ENCODE measurements at places on chromosomes 16 and 17. TPM values are rescaled to one million over a fixed set of nuclear protein-coding genes. Genes with fewer than 3 reads are reported as not detected.

GRCh38 chr17:80751070-80751945 lies 206.7 kb downstream of the RPTOR start:
- peak; percentile 96 for DNase-seq

The KLHL10 gene
- 0.31 TPM for total RNA-seq

GRCh38 chr17:50725769-50726655 lies 6.6 kb downstream of the LUC7L3 start:
- no peak for DNase-seq

DNA sequence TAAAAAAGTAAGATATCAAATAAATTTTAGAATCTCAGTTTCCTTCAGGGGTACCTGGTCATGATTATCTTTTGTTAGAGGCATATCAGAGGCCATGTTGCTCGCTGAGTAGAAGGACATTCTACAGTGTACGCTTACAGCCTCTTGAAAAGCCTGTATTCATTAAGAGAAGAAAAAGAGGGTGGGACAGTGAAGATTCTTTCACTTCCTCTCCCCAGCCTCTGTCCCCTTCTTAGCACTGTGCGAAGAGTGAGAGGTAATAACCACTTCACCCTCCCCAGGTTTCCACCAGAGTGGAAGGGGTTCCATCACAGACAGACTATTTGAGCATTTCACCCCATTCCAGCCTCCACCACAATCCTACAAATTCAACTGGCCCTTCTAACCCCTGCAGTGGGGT lies 4.8 kb upstream of the LPO start:
- no peak for DNase-seq

DNA sequence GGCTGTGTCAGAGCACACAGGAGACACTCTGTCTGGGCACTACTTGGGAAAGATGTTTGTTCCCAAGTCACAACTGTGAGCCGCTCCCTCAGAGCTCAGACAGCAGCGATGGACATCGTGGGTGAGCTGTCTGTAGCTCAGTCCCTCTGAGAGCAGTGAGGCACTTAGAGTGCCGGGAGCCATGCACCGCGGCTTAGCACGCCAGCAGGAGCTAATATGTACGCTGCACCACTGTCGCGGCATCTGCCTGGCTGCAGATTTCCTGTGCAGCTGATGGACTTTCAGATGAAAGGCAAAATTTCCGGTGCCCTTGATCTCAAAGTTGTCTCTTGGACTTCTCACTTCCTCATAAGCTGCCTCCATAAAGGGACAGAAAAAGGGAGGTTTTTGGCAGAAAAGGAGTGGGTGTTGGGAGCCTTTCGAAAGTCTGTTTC lies 92.8 kb upstream of the ZNF469 start:
- no peak for DNase-seq

- DNase-seq: no peak
These were observed 217.0 kb downstream of the CCDC182 start for GRCh38 chr17:57528058-57528451.

- DNase-seq: no peak
These were observed 16.3 kb downstream of the CARHSP1 start for GRCh38 chr16:8852534-8852933.

DNA sequence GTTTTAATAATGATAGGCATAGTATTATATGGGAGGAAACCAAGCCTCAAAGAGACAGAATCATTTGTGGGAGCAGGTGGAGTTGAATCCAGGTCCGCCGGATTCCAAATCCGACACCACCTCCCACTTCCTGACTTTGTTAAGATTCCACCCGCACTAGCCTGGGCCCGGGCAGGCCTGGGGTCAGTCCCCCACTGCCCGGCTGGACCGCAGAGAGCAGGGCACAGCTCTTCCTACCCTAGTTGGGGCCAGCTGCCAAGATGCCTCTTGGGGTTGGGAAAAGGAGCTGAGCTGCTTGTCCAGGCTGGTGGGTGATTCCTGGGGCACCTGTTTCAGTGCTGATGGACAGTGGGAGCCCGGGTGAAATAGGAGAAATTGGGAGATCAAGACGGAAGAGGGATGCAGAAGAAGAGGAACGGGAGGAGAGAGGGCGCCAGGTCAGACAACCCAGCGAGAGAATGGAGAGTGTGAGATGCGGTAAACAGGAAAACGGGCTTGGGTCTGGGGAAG lies 53.9 kb downstream of the OR1D5 start:
- DNase-seq: no peak

The EARS2 gene
- total RNA-seq: 8.4 TPM

The EPN3 gene
- total RNA-seq: not detected

GRCh38 chr16:609984-610383 lies 20.1 kb downstream of the RAB40C start:
- no peak for DNase-seq

GRCh38 chr17:77898521-77899434 lies 59.7 kb upstream of the TNRC6C start:
- DNase-seq: no peak

The KCNAB3 gene
- not detected for total RNA-seq

GRCh38 chr17:60154616-60155426 lies 5.0 kb downstream of the CA4 start:
- no peak for DNase-seq

The CCL11 gene
- total RNA-seq: not detected

DNA sequence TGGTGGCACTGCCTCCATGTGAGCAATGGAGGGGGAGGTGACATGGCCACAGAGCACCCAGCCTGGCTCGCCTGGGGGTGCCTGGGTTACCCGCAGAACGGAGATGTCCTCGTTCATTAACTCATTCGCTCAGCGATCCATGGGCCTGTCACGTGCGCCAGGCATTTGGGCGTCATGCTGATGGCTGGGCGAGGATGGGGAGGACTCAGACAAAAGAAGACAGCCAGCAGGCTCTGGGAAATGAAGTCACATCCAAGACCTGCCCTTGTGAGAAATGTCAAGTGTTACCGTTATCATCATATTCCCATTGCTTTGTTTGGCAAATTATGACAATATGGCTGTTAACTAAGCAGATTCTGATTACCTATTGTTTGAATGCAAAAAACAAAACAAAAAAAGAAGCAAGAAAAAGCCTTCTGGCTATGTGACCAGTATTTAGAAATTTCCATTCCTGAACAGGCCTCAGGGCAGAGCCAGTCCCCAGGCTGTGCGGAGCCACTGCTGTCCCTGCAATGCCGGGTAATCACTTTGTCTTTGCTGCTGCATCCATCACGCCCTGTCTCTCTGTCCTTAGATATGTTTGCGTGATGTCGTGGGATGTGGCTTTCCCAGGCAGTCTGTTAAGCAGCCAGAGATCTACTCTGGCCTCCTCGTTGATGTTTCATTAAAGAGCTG lies 57.9 kb downstream of the CMIP start:
- DNase-seq: no peak

DNA sequence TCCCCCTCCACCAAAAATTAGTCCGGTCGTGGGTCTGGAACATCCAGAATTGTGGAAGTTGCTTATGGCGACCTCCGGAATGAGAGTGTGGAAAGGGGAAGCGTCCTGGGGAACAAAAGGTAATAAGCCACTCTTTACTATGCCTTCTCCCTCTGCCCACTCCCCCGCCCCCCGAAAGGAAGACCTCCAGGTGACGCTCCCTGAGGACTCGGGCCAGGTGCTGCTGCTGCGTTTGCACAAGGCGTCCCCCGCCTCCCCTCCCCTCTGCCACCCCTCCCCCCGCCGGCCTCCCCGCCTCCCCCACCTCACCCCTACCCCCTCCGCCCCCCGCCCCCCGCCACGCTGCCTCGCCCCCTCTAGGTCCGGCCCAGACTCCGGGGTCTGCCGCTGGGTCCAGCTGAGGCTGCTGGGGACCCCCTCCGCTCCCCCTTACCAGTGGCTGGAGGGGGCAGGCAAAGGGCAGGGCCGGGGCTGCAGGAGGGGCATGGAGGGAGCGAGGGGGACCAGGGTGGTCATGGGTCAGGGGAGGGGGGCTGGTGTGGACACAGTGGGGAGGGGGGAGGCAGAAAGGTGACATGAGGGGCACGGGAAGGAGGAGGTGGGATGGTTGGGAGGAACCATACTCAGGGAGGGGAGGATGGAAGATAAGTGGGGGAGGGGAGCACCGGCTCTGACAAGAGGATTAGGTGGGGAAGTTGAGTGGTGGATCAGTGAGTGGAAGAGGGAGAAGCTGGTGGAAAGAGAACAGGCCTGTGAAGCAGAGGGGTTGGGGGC lies 23.6 kb downstream of the ALOX12B start:
- no peak for DNase-seq

GRCh38 chr16:88074041-88074440 lies 122.8 kb downstream of the BANP start:
- no peak for DNase-seq

GRCh38 chr17:37478187-37478586 lies 11.5 kb upstream of the DUSP14 start:
- DNase-seq: peak; percentile 27

- DNase-seq: no peak
These were observed at the start of gene CNGB1 for GRCh38 chr16:57970970-57971369. CNGB1 (minus strand) TSS chr16:57971128; CDS start chr16:57967286, 3,842 bp downstream.

DNA sequence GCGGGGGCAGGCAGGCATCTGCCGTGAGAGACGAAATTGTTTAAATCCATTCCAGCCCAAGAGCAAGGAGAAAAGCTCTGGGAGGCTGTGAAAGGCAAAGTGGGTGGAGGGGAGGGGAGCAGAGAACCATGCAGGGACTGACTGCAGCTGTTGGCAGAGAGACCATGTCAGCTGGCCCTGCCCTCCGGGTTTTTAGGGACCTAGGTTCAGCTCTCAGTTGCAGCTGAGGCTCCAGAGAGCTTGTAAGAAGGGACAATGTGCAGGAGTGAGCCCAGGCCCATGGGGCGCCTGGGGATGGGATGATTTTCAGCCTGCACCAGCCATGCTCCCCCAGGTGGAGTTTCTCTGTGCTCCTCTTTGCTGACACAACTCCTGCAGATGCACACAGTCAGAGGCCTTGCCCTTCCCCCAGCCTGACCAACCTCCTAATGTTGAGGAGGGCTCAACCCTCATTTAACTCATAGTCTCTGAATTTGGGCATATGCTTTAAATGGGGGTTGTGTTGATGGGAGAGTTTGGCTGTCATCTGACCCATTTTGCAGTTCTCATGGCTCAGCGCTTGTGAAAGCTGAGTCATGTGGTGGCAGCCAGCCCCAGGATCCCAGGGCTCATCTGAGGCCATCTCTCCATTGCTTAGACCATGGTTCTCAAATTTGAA lies 70.9 kb downstream of the PLXDC1 start:
- DNase-seq: peak; percentile 24

- DNase-seq: no peak
These were observed 8.5 kb downstream of the IRX3 start for GRCh38 chr16:54277845-54278703.

- no peak for DNase-seq
These were observed 5.7 kb upstream of the CISD3 start for GRCh38 chr17:38724337-38724988.

- DNase-seq: peak; percentile 56
These were observed 1.1 kb downstream of the VAT1 start for GRCh38 chr17:43020789-43021740.

The TMEM235 gene
- not detected for total RNA-seq

DNA sequence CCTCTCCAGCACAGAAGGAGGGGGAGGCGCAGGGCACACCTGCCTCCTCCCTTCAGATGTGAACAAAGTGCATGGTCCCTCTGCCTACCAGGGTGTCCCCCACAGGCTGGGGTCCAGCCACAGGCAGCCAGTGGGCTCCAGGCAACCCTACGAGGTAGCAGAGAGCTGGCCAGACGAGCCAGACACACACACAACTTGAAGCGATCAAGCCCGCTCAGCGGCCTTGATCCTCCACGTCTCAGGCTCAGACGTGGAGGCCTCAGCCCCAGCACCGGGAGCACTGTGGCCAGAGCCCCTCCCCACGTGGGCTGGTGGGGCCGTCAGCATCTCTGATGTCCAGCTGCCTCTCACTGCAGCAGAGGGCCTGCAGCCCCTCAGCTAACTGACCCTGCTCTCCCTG lies 8.5 kb downstream of the MCRIP1 start:
- DNase-seq: no peak

The BRICD5 gene
- 1.2 TPM for total RNA-seq

The CACNG5 gene
- not detected for total RNA-seq

- peak; percentile 73 for DNase-seq
These were observed 89.7 kb upstream of the CLEC18A start for GRCh38 chr16:69861292-69862030.

The CD79B gene
- 2.2 TPM for total RNA-seq

The ERCC4 gene
- 11.5 TPM for total RNA-seq

The TRPV3 gene
- total RNA-seq: 3.8 TPM

DNA sequence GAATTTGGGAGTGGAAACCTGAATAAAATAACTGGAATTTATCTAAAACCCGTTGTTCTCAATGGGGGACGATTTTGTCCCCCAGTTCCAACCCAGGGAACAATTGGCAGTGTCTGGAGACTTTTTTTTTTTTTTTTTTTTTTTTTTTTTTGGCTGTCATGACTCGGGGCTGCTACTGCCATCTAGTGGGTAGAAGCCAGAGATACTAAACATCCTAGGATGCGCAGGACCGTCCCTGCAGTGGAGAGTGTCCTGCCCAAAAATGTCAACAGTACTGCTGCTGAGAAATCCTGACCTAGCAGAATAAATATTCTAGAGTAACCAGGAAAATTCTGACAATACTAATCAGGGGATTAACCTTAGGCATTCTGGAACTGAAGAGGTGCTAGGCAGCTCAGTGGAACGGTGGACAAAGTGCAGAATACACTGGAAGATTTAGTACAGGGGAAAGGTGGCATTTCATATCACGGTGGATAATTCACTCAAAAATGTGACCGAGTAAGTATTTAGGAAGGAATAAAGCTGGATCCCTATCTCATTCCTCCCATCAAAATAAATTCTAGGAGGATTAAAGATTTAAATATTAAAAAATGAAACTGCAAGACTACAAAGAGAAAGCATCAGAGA lies 107.6 kb downstream of the SPECC1 start:
- no peak for DNase-seq

The HS3ST6 gene
- not detected for total RNA-seq

The KRT13 gene
- not detected for total RNA-seq

DNA sequence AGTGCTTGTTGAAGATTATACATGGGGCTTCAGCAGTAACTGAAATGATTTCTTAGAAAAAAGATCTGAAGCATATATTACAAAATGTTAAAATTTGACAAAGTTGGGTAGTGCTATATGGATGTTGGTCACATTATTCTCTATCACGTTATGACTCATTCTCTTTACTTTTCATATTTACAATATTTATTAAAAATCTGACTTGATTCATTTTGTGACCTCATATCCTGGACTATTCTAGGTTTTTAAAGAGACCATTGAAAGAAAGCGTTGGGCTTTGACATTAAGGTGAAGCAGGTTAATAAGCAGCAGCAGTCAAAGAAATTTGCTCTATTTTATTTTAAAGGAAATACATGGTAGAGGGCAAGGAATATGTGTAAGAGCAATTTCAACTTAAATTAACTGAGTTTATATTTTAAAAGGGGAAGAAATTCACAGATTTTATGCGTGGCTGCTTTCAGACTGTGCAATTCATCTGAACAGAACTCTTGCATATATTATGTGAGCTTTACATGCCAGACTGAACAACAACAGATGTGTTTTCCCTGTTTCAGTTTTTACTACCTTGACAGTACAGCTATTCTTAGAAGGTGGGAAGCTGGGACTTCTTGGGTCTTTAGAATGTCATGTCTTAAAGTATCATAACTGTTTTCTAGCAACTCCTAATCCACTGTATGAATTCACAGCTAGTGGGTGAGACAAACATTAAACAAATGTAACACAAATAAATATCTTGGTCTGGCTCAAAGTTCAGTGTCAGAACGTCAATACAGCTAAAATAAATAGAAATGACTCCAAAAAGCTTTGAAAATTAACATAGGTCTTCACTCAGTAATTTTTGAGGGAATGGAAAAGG lies 10.4 kb upstream of the FAM20A start:
- DNase-seq: no peak

All from gastrocnemius medialis (tissue), 4 donors.